ENCODE measurements at places on chromosomes 7 and 10. TPM values are rescaled to one million over a fixed set of nuclear protein-coding genes. Genes with fewer than 3 reads are reported as not detected.

Gene TWIST1
- total RNA-seq, result 24.9 TPM

Gene NPY
- total RNA-seq, result not detected

Gene SPDYE2
- not detected for total RNA-seq

Gene CUBN
- total RNA-seq, result 4.8 TPM

Gene PIP
- total RNA-seq, result not detected

Gene CALCR
- not detected for total RNA-seq

Gene IFIT1B
- total RNA-seq, result not detected

Gene ADRB1
- total RNA-seq, result not detected

Gene MOGAT3
- not detected for total RNA-seq

Gene FAM25A
- not detected for total RNA-seq

Gene KLHL7
- 35.0 TPM for total RNA-seq

Gene CACNB2
- under 0.01 TPM for total RNA-seq

Gene PRF1
- not detected for total RNA-seq

Gene ACHE
- total RNA-seq, result 0.30 TPM

Gene FMC1
- total RNA-seq, result 3.8 TPM

Gene DDX56
- total RNA-seq, result 48.2 TPM

Gene ZNF248
- 10.4 TPM for total RNA-seq

Gene MGMT
- total RNA-seq, result 15.1 TPM

Gene CRYGN
- total RNA-seq, result not detected

Gene KIAA1549
- total RNA-seq, result 3.6 TPM

Gene ASB10
- not detected for total RNA-seq

Gene PNLIPRP3
- not detected for total RNA-seq

Gene FAM13C
- total RNA-seq, result 1.2 TPM

Gene WNT16
- total RNA-seq, result 0.42 TPM

Gene BTBD16
- total RNA-seq, result not detected

Gene GPR146
- total RNA-seq, result 3.8 TPM

Gene RARRES2
- total RNA-seq, result not detected

Gene SFTPA1
- total RNA-seq, result not detected

Gene OR2A1
- total RNA-seq, result under 0.01 TPM

Gene GCK
- total RNA-seq, result not detected
